ENCODE measurements at places on chromosomes 13 and 19.
A peak's percentile ranks its signal among the peaks of the same experiment; 100 is the strongest.

- DNase-seq: peak; percentile 72
Measured at GRCh38 chr19:55580628-55581144, at the start of gene ZNF579. Gene ZNF579 (minus strand): TSS chr19:55580848. CDS start chr19:55579639, 1,209 bp downstream.

DNA sequence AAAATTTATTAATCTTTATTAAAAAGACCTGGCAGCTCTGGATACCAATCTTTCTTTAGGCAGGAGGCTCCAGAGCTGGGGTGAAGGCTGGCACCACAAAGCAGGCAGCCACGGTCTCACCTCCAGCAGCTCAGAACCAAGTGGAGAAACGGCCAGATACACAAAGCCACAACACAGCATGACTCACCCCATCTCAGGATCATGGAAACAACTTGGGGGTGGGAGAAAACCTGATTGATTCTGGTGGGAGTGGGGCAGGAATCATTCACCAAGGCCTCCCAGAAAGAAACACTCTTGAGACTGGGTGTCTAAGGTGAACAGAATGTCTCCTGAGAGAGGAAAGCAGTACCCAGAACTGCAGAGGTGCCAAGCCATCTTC, 64.2 kb downstream of the CRYL1 start:
- peak; percentile 26 for DNase-seq

- DNase-seq: no peak
Measured at GRCh38 chr13:46172531-46172991, 9.4 kb downstream of the LCP1 start.

DNA sequence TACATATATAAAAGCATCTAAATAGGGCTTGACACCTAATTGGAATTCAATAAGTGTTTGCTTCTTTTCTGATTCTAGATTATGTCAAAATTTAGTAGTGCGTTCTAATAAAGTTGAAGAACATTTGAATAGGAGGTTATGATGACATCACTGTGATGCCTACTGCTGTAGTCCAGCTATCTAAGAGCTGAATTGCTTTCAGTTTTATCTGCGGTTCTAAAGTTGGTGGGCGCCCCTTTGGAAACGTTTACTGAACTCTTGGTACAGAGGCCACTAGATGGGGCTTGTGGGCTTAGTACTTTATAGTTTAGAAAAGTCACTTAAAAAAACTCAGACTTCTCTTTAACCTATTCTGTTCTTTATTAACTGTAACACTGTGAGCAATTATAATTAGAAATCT, 776.9 kb downstream of the GPC5 start:
- DNase-seq: no peak

- DNase-seq: no peak
Measured at GRCh38 chr19:35528218-35529038, at the start of gene SBSN. Gene SBSN (minus strand): TSS chr19:35528311. CDS start chr19:35528281, 30 bp downstream.

- DNase-seq: no peak
Measured at GRCh38 chr19:277581-278165, 13.5 kb downstream of the PLPP2 start.

DNA sequence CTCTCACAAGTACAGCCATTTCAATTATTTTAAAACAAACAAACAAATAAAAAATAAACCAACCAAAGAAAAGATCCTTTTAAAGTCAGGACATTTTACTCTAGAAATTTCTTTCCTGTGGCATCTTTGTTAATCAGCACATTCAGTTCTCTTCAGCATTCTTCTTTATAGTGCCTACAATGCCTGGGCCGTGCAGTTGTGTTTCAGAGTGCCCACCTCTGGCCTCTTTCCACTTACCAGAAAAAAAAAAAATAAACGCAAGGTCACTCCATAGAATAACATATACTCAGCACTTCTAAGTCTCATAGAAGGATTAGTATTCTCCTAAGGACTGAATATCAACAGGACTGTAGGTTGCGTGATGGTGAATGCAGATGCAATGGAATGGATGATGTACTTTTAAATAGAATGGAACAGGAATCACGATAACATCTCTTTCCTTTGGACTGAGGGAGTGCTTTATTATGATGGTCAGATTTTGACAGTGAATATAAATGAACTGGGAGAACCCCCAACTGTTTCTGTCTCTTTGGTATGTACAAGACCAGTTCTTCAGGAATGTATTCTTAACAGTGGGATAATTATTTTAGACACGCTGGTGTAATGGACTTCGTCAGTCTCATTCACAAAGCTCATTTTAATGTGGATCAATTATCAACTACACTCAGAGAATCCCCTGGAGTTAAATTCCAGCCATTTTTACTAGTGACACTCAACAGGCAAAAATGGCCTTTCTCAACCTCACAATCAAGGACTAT, 125.0 kb upstream of the NBEA start:
- DNase-seq: no peak

- no peak for DNase-seq
Measured at GRCh38 chr19:5083547-5083965, 114.6 kb downstream of the KDM4B start.

DNA sequence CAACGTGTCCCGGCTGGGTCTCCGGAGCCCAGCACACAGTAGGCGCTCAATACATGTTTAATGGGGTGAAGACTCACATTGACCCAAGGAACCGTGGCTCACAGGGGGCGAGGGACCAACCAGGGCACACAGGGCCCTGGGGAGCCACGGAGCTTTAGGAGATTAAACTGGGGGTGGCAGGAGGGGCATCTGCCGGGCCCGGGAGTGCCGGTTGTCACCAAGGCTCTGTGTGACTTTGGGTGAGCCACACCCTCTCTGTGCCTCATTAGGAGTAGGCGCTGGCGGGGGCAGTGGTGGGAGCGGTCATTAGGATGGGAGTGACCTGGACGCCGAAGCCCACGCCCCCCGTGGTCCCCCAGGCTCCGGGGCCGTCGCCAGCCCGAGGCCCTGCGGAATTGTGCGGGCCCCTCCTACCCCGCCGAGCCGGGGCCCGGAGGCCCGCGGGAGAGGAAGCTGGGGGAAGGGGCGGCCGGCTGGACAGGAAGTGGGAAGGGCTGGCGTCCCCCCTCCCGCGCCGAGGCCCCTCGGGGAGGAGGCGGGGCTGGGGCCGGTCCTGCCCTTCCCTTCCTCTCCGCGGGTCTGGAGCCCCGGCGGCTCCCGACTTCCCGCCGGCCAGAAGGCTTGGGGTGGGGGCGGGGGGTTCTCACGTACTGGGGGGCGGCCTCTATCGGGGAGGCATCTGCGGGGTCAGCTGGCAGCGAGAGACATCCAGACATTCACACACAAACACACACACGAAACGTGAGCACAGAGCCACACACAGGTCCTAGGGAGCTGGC, 1.8 kb upstream of the SSBP4 start:
- DNase-seq: no peak

- no peak for DNase-seq
Measured at GRCh38 chr19:21704320-21704719, 63.1 kb downstream of the ZNF100 start.

GRCh38 chr13:113616281-113616906, 31.8 kb downstream of the TFDP1 start:
- DNase-seq: no peak

DNA sequence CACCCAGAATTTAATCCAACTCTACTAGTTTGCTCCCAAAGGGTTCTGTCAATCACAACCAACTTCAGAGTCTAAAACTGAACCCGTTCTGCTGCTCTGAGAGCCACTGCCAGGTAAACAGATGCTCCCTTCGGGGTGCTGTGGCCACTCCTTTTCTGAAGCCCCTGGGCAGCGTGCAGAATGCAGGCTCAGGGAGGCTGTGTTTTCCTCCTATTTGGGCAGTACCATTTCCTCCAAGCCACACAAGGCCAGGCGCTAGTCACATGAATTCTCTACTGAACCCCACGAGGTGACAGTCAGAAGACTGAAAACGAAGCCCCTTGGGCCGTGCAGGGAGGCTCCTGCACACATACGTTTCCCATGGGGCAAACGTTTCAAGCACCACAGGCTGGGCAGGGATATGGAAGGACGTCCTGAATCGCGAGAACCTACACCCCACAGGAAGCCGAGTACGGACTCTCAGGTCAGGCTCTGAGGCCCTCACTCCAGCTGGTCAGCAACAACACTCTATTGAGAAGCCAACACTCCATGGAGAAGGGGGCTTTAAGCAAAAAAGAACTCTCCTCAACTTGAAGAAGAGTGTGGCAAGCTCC, 71.8 kb downstream of the CCDC70 start:
- no peak for DNase-seq

- no peak for DNase-seq
Measured at GRCh38 chr19:29714371-29714952, 599 bp downstream of the C19orf12 start.

- DNase-seq: no peak
Measured at GRCh38 chr13:25578526-25578925, 206.8 kb downstream of the ATP8A2 start.

DNA sequence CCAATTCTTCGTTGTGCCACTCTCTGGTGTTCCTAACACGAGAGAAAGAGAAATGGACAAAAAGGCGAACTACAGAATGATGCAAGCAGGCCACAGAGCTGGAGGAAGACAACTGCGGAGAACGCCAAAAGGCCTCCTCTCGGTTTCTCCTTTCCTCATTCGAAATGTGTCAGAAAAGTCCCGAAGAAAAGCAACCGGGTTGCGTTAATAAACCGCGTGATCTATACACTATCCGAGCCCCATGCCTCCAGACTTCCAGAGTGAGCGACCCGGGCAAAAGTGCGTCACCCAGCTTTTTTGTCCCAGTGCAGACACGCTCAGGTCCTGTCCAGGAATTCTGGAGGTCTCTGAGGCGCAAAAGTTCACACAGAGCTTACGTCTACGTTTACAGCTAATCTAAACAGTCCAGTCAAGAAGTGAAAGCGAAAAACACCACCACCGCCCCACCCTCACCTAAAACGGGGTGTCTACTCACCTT, 413 bp downstream of the N4BP2L2 start:
- no peak for DNase-seq

DNA sequence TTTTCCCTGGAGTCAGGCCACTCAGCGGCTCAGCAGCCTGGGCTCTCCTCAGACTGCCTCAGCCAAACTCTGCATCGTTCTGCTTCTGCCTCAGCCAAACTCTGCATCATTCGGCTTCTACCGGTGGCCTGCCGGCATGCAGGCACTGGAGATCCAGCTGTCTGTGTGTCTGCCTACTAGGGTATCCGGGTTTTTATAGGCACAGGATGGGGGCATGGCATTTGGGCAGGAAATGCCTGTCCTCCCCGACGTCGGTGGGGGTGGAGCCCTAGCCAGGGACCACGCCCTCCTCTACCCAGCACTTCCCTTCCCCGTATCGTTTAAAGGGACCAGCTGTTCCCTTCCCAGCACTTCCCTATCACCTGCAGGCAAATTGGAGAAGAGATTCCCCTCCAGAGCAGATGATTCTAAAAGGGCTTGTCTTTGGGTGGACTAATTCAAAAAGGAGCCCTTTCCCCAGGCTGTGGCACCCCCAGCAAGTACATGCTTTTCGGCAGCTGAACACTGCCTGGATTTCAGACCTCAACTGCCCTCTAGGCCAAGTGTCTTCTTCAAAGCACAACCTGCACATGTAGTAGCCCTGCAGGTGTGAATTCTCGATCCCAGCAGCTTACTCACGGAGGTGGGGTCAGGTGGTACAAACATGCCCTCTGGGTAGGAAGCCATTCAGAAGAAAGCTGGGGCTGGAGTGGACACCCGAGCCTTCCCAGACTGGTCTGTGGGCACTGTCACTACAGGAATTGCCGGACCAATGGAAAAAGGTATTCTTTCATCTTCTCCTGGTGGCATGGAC, 25.4 kb upstream of the GPR12 start:
- DNase-seq: peak; percentile 25

GRCh38 chr13:107713314-107713713, 502.0 kb downstream of the LIG4 start:
- no peak for DNase-seq

GRCh38 chr13:113785051-113786010, 26.3 kb downstream of the TMEM255B start:
- DNase-seq: peak; percentile 10

DNA sequence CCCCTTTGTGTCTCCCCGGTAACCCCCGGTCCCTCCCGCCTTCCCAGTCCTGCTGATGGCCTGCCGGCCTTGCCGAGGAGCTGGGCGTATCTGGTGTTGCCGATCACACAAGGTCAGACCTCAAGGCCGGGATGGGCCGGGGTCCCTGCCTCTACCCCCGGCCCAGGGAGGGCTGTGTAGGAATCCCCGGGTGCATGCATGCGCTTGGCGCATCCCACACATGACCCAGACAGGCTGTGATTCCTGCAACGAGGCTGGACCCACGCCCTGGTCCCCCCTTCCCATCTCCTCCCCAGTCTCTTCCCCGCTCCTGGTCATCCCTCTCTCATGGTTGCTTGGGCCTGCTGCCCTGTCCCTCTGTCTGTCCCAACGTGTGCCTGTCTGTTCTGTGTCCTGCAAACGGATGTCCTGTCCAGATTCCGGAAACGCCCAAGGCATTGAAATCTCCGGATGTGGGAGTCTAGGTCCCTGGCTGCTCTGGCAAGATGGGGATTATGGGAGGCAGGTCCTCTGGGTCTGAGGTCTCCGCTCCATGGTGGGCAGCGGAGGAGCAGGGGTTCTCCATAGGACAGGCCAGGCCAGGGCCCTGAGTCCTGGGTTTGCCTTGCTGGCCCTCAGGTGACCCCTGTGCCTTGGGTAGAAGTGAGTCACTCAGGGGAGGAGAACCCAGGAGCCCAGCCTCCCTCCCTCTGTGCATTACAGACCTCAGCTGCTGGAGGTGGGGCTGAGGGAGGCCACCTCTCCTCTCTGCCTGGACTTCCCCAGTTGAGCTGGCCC, 1.6 kb downstream of the PKN1 start:
- DNase-seq: no peak

GRCh38 chr13:113129921-113130750, 7.5 kb downstream of the F10 start:
- no peak for DNase-seq

- DNase-seq: peak; percentile 58
Measured at GRCh38 chr19:6736169-6736916, 1.0 kb downstream of the GPR108 start.

GRCh38 chr13:110042253-110042950, 256.0 kb upstream of the IRS2 start:
- no peak for DNase-seq

- no peak for DNase-seq
Measured at GRCh38 chr13:46178821-46179220, 3.2 kb downstream of the LCP1 start.

DNA sequence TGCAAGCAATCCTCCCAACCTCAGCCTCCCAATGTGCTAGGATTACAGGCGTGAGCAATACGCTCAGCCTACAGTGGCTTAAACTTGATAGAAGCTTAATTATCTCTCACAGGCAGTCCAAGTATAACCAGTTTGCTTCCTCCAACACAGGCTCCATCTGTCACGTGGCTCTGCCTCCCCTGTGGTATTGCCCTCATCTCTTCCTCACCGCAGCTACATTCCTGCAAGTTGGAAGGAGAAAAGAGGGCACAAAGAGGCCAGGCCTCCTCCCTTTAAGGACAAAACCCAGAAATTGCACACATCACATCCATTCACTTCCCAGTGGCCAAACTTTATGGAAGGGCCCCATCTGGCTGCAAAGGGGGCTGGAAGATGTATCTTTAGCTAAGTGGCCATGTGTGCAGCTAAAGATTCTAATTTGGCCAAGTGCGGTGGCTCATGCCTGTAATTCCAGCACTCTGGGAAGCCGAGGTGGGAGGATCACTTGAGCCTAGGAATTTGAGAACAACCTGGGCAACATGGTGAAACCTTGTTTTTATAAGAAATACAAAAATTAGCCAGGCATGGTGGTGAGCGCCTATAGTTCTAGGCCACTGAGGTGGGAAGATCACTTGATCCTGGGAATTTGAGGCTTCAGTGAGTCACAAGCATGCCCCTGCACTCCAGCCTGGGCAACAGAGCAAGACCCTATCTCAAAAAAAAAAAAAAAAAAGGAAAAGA, 3.1 kb upstream of the SDHAF1 start:
- no peak for DNase-seq

Measured in stimulated activated CD4-positive, alpha-beta T cell treated with anti-CD3 and anti-CD28 coated beads, Interleukin-15, amount 100 ng/mL, for 48 hours (primary cell).